ENCODE measurements at places on chromosomes 2 and 18.

- peak; percentile 40 for DNase-seq
Measured at GRCh38 chr2:171547256-171547655, 25.0 kb downstream of the CYBRD1 start.

- DNase-seq, result no peak
Measured at GRCh38 chr2:101781791-101782426, 84.4 kb downstream of the MAP4K4 start.

DNA sequence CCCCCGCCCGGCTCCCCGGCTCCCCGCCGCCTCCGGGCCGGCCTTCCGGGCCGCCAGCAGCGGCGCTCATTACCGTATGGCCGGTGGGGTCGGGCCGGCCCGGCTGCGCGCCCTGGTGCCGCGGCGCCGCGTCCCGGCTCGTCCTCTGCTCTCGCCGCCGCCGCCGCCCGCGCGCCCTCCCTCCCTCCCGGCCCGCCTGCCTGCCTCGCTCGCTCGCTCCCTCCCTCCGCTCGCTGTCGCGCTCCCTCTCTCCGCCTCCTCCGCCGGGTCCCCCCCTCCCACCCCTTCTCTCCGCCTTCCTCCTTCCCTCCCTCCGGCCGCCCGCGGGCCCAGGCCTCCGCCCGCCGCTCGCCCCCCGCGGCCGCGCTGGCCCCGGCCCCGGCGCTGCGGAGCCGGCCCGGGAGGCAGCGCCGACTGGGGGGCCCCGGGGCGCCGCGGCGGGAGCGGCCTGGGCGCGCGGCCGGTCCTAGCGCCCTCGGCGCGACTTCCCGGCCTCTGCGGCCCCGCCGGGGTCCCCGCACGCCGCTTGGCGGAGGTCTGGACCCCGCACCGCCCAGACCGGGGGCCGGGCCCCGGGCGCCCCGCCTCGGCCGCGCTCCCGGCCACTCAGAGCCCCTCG lies at the start of gene DNMT3A:
TSS of gene DNMT3A (minus strand) at position 173 of the 619 bp plus-strand sequence. CDS start 27,941 bp downstream, outside the sequence.
- peak; percentile 14 for DNase-seq

GRCh38 chr2:84865181-84865783 lies 15.6 kb downstream of the TRABD2A start:
- peak; percentile 62 for DNase-seq

DNA sequence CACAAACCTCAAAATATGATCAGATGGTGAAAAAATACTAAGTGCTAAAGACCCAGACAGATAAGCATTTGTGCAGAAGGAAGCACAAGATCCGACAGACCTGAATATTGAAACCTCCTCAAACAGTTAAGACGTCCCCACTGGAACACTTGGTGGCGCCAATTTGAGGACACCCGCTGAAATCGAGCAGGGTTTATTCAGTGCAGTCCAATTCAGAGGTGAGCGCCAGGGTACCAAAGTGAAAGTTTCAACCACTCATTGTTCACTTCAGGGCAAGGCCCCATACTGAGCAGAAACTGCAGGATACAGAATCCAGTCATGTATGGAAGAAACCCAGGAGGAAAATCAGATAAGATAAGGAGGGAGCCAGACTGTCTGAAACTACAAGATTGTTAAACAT lies 417.6 kb downstream of the LRRTM4 start:
- DNase-seq, result no peak

GRCh38 chr2:237923481-237924163 lies 43.2 kb upstream of the UBE2F start:
- DNase-seq, result peak; percentile 17

DNA sequence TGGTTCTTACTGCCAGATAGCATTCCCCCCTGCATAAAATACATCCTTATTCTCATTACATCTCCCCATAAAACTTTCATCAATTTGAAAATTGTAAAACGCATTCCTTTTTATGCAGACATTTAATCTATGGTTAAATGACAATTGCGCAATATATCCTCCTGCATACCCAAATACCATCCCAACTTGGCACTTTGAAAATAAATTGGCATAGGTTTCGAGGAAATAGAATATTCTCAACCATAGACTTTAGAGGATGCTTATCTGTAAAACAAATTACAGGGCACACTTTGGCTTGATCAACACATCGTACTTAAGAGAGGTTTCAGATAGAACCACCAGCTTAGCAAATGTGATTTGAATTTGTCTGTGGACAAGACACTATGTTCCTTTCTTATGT lies 31.0 kb upstream of the CAVIN2 start:
- no peak for DNase-seq

DNA sequence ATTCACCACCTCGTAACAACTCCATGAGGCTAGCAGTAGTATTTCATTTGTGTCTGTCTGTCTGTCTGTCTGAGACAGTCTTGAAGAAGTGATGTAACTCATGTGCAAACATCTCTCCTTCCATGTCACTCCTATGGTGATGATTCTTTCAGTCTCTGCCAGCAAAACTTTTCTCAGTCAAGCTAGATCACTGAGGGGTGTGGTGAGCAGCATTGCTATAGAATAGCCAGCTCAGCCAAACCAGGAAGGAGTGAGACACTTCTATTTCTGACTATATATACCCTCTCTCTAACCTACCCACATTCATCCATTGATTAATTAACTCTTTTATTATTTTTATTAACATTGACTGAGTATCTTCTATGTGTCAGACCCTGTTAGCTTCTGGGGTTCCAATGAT lies 1095.1 kb upstream of the GYPC start:
- no peak for DNase-seq

DNA sequence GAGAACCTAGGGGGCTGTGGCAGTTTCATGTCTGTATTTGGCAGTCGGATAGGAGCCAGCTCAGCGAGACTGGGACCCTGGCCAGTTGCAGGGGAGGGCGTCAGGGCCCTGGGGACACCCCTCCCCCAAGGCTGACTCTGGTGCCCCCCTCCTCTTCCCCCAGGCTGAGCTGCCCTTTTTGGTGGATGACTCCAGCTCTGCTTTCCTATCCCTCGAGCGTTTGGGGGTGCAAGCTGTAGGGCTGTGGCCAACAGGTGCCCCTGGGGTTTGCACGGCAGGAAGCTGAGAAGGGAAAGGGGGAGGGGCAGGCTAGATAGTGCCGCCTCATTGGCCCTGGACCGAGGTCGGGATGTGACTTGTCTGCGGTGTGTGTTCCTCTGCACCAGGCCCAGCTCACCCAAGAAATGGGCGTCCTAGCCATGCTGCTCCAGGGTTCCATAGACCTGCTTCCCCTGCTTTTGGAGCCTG lies 26.4 kb downstream of the SPEG start:
- no peak for DNase-seq

- no peak for DNase-seq
Measured at GRCh38 chr2:208406474-208407451, at the start of gene PTH2R. Gene PTH2R (plus strand): TSS chr2:208406792. CDS start chr2:208407044, 252 bp downstream.

DNA sequence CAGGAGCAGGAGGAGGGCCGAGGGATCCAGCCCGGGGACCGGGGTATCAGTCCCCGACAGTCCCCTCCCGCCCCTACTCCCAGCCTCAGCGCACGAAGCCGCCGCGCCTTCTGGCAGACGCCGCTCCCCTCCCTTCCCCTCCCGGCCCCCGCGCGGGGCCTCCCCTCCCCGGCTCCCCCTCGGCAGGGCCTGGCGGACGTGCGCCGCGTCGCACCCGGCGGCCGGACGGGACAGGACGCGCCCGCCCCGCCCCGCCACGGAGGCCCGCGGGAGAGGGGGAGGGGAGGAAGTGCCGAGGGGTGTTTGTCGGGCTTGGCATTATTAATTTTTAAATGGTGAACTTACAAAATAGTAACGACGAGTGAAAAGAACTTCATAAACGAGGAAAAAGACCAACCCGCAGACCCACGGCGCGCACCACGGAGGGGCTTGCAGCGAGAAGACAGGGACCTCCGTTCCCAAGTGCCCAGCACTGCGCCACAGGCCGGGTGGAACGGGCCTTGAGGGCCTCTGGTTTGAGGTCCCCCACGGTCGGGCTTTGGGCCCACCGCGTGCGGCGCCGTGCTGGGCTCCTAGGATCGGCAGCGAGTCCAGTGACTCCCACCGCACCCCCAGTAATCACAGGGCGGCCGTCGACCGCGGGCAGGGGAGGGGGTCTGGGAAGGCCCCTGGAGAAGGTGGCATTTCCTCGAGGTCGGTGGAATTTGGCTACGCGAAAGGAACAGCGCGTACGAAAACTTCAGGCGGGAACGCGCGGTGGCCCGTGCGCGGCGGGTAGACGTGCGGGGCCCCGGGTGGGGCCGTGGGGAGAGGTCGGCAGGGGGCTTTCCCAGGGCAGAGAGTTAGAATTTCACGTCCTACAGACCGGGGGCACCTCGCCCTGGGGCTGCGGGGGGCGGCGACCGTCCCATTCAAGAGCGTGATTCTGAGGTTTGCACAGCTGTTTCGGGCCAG lies 954 bp upstream of the CTDSP1 start:
- no peak for DNase-seq

DNA sequence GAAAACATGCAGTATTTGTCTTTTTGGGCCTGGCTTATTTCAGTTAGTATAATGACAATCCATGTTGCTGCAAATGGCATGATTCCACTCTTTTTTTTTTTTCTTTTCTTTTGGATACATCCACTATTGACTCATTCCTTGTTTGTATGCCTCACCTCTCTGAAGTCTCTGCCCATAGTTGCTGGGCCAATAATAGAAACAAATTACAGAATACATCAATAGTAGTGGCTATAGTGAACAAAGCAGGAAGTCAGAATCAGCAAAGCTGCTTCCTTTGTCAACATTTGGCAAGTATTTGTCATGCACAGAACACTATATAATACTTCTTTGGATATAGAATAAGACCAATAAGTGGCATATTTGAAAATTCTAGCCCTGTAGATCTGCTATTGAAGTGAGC lies 609.7 kb downstream of the STK39 start:
- no peak for DNase-seq

- peak; percentile 38 for DNase-seq
Measured at GRCh38 chr2:234291765-234292204, 205.1 kb downstream of the ARL4C start.

DNA sequence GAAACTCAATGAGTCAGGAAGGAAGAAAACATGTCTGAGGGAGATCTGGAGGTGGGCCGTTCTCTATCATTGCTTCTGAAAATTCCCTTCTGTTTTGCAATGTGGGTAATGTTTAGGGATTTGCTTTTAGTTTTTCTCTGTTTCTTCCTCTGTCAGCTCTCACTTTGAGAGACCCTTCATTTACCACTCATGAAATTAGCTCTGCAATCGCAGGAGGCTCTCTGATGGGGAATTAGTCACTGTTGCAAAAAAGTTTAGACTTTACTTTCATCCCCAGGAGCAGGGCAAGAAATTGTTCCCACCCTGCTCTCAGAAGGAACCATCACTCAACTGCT lies 80.0 kb upstream of the MAP4K3 start:
- DNase-seq, result no peak

DNA sequence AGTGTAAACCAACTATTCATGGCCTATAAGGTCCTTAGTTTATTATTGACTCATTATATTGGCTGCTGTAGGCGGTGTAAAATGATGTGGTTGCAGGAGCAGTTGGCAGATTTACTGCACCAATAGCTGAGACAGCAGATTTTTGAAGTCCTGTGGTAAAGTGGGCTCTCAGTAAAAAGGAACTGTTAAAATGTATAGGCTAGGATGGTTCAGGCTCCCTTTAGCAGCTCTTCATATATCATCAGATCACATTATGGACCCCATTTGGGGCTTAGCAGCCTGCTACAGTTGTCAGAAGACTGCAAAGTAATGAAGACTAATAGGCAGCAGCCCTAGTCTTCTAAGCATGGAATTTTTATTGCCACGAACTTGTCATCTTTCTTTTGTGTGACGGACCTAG lies 27.8 kb downstream of the MTX2 start:
- DNase-seq, result no peak

GRCh38 chr2:46393865-46394264 lies 85.5 kb upstream of the TMEM247 start:
- no peak for DNase-seq

DNA sequence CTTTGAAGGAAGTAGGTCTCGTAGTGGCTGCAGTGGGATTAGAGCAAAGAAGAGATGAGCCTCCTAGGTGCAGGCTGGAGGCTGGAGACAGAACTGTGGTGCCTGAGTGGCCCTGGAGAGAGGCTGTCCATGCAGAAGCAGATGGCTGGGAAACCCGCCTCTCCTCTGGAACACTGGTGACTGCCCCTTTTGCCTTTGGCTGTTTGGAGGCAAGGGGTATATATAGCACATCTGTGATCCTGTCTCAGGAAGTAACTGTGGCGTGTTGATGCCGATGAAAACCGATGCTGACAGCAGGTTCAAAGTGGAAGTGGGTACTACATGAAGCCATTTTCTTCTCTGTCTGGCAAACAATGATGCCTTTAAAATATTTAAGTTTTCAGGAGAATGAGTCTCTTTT lies 43.5 kb downstream of the SLC9A2 start:
- peak; percentile 28 for DNase-seq

DNA sequence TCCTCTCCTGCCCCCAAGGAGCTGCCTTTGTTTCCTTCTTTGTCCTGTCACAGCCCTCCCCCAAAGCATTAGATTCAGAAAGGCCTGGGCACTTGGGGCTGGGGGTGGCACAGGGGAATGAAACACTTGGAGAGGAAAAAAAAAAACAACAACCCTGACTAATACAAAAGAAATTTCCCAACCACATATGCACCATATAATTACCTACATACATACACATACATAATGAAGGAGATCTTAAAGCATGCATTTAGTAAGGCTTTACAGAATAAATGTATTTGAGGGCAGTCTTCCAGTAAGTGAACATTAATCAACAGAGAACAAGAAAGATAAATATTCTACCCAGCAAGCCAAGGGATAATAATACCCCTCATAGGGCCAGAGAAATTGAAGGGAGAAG lies 70.0 kb upstream of the PPP1CB start:
- no peak for DNase-seq

DNA sequence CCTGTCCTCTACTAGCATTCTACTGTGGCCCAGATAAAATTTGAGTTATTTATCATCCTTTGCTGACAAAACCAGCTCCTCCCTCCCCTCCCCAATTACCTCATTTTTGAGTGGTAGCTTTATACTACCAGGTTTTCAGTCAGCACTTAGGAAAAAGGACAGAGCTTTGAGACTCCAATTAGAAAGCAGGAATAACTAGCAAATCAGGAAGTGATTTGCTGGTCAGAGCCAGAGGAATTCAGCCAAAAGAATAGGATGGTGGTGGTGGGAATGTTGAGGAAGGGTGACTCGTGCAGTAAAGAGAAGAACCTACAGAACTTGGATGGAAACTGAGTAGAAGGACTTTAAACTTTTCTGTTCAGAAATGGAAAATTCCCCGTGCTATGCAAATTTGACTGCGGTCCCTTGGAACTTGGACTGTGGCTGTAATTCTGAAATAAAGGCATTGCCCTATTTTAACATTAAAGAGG lies 3.7 kb downstream of the MYL12B start:
- no peak for DNase-seq

- no peak for DNase-seq
Measured at GRCh38 chr2:238868616-238869292, 20.9 kb downstream of the TWIST2 start.

All from Kasumi-1 (cell line).